Astrocyte of the spinal cord (primary cell): ENCODE measurements at places on chromosomes 2 and 18.

DNA sequence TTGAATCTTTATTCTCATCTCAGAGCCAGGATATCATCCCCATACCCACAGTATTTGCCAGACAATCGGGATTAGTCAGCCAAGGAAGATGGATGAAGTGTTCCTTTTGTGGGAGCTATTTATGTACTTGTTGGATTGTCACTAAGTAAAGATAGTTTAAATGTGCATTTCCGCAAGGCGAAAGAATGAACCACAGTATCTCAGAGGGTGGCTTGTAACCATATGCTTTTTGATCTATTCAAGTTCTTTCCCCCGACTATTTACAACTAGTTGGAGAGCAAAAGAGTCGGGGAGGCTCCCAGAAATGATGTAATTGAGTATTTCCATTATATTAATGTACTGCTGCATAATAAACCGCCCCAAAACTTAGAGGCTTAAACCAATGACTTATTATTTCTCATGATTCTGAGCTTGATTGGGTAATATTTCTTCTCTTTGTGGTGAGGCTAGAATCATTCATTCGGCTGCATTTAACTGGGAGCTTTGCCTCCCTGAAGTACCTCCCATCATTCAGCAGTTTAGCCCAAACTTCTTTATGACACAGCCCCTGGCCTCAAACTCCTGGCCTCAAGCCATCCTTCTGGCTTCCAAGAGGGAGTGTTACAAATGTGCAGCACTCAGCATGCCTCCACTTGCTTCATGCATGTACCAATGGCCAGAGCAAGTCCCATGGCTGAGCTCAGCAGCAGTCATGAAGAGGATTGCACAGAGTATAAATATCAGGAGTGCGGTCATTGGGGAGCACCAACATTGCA, 423.7 kb downstream of the METTL4 start:
- peak; percentile 80 for DNase-seq

GRCh38 chr2:25405611-25406295, 64.0 kb upstream of the DNMT3A start:
- DNase-seq: no peak

- no peak for DNase-seq
Measured at GRCh38 chr2:64394153-64394552, 59.8 kb upstream of the LGALSL start.

- DNase-seq: no peak
Measured at GRCh38 chr2:72106978-72107377, 40.7 kb downstream of the CYP26B1 start.

GRCh38 chr2:3611589-3611988, 16.7 kb downstream of the COLEC11 start:
- no peak for DNase-seq

DNA sequence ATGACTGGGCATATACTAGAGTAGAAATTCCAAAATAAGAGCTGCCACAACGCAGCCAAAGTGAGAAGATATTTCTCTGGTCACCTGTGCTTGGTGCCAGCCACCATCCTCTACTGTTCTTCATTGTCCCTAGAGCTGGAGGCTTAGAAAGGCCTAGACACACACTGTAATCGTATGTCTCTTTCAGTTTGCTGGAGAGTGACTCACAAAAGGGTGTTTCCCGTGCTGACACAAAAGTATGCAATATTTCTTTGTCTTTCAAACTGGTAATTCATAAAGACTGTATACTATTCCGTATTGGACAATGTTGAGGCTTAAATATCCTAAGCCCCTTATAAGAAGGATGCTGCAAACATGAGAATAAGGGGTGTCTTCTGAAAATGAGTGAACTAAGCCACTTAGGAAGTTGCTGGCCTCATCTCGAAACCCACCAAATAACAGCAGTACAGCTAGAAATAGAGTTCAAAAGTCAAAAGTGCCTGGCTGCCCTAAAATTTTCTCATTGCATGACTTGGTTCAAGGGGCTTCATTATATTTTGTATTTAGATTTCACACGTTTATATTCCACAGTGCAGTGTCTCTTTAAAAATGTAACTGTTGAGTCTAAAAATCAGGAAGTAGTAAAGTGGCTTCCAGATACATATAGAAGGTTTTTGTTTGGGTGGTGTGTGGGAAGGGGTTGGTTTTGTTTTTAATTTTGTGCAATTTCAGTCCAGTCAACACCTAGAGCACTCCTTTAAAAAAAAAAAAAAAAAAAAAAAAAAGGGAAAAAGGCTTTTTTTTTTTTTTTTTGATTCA, 601.1 kb downstream of the ARHGAP15 start:
- no peak for DNase-seq

GRCh38 chr18:78430131-78430758, 549.4 kb upstream of the SALL3 start:
- DNase-seq: no peak

GRCh38 chr2:68059784-68060525, 2.8 kb downstream of the C1D start:
- DNase-seq: no peak

DNA sequence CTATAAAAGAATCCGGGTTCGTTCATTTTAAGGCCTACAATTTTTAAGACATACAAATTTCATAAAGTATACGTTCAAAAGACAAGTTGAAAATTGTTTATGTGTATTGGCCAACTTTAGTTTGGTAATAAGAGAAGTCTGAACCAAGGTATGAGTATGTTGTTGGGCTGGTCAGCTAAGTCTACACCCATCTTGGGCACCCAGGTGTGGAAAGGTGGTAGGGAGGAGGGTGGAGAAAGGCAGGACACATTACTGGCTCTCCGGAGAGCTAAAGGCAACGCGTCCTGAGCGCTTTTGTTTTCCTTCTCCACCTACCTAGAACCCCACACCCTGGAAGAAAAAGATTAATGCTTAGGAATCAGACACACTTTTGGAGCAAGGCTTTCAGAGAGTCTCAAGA, 899 bp upstream of the PELI1 start:
- DNase-seq: no peak

DNA sequence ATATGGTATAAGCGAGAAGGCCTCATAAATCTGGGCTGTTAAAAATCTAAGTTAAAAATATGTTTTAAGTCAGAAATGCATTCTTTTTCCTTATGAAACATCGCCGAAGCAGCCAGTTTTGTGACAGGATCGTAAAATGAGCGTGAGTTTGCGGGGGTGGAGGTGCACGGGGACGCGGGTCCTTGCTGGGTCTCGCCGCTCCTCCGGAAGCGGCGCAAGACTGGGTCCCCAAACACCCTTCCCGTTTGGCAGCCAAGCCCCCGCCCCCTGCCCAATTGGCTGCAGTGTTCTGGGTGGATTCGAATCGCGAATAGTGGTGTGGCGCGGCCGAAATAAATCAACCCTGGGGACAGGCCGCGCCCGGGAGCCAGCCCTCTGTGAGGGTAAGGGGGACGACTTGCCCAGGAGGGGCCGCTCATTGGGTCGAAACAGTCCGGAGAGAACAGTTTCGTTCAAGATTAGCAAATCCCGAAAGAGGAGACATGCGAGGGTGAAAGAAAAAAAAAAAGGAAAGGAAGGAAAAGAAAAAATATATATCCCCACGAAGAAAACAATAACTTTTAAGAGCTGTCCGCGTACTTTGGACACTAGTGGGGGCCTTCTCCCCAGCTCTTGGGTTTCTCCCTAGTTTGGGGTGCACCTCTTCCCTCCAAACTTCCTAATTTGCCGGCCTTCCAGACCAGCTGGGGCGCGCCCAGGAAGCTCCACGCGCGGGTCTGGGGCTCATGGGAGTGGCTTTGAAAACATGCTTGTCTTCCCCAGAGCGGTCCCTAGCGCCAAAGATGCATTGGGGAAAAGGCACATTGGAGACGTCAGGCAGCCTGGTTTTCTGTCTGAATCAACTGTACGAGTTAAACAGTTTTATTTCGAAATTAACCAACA, 3.1 kb upstream of the GATA6 start:
- DNase-seq: no peak

GRCh38 chr2:126510356-126510755, 145.6 kb upstream of the GYPC start:
- no peak for DNase-seq

DNA sequence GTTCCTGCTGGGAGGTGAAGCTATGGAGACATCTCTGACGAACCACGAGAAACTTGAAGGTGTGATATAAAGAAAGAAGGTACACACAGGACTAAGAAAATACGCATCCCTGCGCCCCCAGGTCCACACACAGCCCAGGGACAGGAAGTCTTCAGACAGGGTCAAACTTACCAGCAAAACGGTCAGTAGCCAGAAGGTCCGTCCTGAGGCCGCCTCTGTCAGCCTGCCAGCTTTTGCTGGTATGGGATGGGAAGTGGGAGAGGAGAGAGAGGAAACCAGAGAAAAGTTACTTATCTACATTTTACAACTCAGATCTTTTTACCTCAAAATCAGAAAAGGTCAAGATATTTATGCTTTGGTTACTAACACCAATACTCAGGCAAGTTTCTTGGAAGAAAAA, 47.2 kb downstream of the HDLBP start:
- no peak for DNase-seq

DNA sequence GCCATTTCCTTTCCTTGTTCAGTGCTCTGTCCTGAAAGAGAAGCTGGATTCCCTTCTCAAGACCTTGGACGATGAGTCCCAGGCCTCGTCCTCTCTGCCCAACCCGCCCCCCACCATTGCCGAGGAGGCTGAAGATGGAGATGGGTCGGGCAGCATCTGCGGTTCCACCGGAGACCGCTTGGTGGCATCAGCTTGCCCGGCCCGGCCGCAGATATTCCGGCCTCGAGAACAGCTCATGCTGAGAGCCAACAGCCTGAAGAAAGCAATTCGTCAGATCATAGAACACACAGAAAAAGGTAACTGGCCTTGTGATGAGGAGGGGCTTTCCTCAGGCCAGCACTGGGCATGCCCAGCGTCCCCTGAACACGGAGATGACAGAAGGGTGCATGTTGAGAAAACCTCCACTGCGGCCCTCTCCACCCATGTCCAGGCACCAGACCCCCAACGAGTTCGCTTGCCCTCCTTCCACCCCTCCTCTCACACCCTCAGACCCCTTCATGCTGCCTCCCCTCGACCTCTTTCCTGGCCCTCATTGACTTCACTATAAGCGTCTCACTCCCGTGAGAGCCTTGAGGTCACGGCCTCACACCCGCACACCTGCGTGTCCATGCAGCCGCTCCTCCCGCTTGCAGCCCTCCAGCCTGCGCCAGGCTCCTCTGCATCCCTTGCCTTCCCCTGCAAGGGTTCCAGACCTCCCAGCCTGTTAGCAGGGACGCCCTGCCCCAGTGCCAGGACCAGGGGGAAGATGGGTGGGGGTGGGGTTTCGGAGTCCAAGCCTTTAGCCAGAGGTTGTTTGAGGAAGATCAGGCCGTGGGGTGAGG, 95.0 kb downstream of the DGKD start:
- DNase-seq: peak; percentile 57

DNA sequence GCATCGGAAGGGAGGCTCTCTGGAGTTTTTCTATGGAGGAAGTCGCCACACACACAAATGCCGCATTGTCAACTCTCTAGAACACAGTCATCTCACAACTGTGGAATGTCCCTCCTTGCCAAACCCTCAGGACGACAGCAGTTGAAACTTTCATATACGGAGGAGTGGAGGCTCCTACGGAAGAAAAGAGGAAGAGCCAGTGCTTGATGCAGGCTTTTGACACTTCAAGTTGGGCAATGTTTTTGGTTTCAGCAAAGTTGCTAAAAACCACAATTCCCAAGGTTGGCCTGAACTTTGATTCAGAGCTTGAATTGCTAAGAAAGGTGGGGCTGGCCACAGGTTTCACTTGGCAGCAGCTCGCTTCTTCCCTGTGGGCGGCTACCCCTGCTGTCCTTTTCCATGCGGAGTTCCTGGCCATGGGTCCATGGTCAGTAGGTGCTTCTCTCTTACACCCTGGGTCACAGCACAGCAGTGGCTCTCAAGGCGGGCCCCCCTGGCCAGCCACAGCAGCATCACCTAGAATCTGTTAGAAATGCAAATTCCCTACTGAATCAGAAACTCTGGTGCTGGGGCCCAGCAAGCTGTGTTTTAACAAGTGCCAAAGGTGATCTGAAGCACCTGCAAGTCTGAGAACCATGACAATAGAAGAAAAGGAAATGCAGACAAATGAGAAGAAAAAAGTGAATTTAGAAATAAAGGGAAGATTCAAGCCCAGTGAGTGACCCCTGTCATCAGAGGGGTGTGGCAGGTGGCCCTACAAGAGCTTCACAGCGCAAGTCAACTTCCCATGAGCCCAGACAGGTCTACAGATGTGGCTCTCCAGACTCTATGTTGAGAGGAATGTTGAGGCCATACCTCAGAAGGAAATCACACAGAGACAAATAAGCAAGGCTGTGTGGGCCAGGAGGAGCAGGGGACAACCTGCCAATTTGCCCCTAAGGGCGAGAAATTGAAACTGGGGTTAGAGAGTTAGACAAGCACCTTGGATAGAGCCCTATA, 856.4 kb downstream of the RNF144A start:
- DNase-seq: no peak

DNA sequence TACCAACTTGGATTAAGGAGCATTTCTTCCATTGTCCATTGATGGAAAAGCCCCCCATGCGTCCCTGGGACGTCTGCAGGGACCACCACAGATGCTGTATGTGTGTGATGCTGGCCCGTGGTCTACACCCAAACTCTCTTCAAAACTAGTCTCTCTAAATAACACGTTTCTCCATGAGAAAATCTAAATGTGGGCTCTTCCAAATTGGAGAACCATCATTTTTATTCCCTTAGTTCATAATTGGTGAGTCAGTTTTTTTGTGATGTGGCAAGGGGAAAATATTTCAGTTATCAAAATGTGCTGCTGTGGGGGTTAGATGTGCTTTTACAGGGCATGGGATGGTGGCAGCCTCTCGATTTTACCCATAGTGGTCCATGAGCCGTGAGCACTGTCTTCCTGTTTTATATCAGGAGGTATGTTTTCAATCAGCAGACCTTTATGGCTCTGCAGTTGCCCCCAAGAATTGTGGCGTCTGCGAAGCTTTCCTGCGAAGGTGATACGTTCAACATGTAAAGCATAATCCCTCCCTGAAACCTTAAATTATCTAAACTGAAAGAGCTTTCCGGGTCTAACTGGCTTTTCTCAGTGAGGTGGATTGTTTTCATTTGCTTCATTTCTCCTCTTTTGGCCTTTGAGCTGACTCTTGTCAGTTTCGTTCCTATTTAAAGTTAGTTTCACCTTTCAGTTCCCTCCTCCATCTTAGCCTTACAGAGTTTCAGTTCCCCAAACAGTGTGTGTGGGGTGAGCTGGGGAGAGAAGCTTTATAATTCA, 78.4 kb downstream of the SETBP1 start:
- no peak for DNase-seq

GRCh38 chr2:104250635-104251034, 603.3 kb upstream of the POU3F3 start:
- no peak for DNase-seq

GRCh38 chr2:41869542-41870264, 178.1 kb upstream of the PKDCC start:
- DNase-seq: peak; percentile 66

- no peak for DNase-seq
Measured at GRCh38 chr18:21141668-21142422, 30.2 kb upstream of the ROCK1 start.

DNA sequence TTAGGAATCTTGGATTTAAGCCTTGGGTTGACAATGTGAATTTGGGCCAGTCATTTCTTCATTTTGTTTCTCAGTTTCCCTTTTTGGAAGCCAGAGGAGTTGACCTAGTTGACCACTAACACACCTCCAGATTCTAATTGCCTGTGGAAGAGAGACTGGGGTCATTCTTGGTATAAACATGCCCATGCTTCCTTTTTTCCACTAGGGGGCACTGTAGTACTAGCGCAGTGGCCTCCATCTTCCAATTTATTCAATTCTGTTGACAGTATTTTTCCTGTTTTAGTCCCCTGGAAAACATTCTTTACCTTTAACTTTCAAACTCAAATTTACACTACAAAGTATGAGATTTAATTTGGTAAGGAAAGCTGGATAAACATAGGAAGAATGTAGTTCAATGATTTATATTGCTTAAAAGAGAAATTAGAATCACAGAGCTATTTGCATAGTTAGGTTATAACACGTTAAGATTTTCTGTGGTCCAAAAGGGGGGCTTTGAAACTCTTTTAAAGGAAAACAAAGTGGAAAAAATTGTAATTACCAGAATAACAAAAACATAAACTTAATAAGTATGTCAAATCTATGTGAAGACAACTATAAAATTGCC, 57.5 kb upstream of the AGPS start:
- peak; percentile 49 for DNase-seq
